ENCODE measurements at places on chromosomes 12 and 14.

- no peak for DNase-seq
These were observed 65.4 kb upstream of the TBPL2 start for GRCh38 chr14:55505846-55506245.

DNA sequence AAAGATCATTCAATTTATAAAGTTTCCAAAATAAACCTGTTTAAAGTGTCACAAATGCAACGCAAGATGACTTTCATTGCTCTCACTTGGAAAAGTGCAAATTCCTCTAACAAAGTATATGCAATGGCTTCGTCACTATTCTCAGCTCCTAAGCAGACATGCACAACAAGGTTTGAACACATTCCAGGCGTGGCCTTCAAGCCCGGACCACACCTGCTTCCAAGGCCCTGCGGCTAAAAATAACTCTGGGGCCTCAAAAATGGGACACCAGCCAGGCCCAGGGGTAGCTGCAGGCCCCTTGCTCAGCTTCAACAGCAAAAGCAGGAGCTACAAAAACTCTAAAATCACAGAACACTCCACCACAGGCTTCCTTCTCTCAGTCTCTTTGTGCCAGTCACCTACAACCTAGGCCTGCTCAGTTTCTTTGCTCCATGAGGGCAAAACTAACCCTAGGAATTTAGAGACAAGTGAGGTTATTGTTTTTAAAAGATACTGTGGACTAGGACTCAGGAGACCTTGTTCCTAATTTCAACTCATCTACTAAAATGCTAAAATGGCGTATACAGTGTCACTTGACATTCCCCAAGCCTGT lies 29.3 kb downstream of the DUSP16 start:
- no peak for DNase-seq

DNA sequence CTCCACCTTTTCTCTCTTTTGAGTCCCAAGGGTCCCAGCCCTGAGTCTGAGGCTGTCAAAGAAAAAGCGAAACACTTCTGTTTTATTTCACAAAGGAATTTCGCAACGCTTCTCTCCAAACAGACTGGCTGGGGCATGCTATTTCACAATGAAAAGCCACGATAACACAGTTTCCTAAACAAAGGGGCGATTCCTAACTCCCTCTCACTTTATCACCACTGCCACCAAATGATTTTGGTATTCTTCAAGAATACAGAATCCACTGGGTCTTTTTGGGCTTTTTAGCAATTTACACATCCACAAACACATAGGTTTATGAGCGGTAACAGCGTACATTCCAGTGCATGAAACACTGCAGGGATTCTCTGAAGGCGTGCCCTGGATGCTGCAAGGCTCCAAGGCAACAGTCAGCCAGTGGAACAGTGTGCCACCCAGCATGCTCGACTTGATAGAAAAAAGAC lies 161.2 kb downstream of the DAD1 start:
- peak; percentile 45 for DNase-seq

- DNase-seq: no peak
These were observed 2.1 kb upstream of the FOXG1 start for GRCh38 chr14:28764257-28765160.

DNA sequence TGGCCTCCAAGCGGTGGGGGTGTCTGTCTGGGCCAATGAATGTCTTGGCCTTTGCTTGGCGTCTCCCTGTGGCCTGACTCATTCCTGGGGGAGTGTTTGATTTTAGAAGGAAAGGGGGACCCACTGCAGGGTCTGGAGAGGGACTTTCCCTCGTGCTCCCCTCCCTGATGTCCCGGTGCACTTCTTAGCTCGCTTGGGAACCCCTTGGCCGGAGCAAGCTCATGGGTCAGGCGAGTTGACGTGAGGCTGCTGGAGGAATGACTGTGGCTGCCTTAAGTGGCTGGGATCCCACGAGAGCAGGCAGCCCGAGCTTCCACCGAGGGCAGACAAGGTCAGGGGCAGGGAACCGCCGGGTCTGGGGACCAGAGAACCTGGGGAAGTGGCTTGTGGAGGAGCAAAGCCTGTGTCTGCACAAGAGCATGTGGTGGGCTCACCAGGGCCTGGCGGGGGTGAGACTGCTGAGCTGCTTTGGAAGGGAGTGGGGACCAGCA lies 218.4 kb upstream of the C14orf180 start:
- DNase-seq: no peak

GRCh38 chr12:32255588-32255987 lies 143.8 kb upstream of the FGD4 start:
- no peak for DNase-seq

- DNase-seq: no peak
These were observed 9.8 kb upstream of the NFKBIA start for GRCh38 chr14:35414365-35414764.

GRCh38 chr12:22656831-22657230 lies 31.9 kb downstream of the ETNK1 start:
- DNase-seq: no peak

DNA sequence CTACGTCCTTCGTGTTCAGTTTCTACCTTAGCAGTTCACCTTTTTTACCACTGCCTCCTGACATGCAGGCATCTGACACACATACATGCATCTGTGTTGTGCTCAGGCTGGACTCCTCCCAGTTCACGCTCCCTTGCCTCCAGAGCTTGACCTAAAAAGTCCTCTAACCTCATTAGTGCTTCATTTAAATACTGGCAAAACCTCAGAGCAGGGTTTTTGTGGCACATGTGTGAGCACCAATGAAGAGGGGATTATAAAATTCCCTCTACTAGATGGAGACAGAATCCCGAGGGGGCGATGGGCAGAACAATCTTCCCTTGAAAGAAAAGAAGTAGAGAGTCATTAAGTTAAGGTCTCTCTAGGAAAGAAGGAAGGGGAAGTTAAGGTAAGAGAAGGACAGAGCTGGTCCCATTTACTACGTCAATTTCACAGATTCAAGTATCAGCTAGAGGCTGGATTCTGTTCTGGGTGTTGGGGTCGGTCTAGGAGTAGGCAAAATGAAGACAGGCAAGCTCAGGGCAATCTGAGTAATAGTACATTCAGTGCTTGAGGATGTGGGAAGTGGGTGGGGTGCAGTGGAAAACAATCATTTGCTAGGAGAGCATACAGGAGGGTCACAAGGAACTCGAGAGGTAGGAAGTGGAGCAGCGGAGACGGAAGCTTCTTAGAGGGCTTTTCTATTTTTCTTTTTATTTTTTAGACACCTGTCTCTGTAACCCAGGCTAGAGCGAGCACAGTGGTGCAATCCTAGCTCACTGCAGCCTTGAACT lies 7.5 kb downstream of the HAL start:
- DNase-seq: no peak

GRCh38 chr12:10697862-10698261 lies 24.0 kb upstream of the STYK1 start:
- DNase-seq: no peak

- DNase-seq: no peak
These were observed 3.7 kb upstream of the NOS1 start for GRCh38 chr12:117365049-117365616.

- no peak for DNase-seq
These were observed 110.1 kb downstream of the DNAI7 start for GRCh38 chr12:25084816-25085215.

DNA sequence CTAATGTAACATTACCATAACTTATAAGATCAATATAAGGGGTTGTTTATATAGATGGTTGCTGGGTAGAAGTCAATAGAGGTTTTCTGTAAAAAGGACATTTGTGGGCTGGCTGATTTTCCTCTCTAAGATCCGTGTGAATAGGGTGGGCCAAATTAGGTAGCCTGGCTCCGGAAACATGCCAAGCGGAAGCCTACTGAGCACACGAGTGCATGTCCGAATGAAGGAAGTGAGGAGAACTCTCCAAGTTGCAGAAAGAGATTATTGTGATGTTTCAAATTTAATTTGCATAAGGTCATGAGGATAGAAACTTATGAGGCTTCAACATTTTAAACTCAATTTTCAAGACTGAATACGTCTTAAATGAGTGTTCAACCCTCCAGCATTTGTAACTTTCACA lies 356.7 kb downstream of the SNAPC1 start:
- no peak for DNase-seq

GRCh38 chr12:46212108-46212982 lies 56.5 kb downstream of the SLC38A1 start:
- no peak for DNase-seq

DNA sequence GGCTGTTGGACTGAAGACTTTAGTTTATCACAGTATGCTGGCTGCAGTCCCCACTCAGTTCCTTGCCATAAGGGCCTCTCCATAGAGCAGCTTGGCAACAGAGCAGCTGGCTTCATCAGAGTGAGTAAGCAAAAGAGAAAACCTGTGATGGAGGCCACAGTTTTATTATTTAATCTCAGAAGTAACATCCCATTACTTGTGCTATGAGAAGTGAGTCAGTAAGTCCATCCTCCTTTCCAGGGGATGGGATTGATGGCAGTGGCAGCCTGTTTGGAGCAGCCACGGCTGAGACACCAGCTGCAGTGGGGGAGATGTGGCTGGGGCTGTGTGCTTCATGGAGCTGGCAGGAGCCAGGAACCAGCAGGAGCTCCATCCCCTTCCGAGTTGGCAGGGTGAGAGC lies 138.5 kb upstream of the SRRM4 start:
- DNase-seq: no peak

- DNase-seq: no peak
These were observed 20.5 kb upstream of the TMEM233 start for GRCh38 chr12:119573086-119573485.

DNA sequence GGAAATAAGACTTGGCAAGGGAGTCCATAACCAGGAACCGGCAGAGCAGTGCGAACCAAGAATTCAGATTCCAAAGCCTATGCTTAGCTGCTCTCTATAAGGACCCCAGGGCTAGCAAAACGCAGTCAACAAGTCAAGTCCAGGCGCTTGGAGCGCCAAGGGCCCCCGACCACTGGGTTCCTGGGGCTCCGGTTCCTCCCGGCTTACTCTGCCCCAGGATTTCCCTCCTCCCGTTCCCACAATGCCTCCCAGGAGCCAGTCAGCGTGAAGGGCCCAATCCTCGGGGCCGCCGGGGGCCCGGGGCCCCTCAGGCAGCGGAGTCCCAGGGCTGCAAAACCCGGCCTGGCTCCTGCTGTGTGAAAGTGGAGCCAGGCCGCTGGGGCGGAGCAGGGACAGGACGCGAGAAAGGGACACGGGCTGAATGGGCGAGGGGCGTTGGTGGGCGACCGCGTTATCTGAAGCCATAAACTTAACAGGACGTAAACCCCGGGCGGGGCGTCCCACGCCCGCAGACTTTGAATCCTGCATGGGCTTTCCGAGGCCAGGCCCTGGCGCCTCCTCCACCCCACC lies 1.5 kb downstream of the KRT8 start:
- no peak for DNase-seq

DNA sequence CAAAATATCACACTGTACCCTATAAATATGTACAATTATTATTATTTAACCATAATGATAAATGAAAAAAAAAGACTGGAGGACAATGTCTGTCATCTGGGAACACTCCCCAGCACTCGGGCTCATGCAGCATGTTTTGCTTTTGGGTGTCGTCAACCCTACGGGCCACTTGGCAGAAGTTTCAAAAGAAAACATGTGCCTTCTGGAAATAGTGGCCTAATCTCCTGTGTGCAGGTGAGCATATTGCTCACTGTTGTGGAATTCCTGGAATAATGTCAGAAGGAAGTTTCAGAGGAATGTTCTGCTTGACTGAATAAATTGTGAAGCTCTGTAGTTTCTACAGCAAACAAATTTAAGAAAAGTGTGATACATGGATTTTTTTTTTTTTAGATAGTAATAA lies 298.3 kb downstream of the SSPN start:
- DNase-seq: no peak

DNA sequence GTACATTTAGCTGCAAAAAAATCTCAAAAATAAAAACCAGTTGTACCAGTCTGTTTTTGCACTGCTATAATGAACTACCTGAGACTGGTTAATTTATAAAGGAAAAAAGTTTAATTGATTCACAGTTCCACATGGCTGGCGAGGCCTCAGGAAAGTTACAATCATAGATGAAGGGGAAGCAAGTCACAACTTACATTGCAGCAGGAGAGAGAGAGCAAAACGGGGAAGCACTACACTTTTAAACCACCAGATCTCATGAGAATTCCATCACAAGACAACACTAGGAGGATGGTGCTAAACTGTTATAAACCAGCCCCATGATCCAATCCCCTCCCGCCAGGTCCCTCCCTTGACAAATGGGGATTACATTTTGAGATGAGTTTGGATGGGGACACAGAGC lies 186.0 kb downstream of the TMTC3 start:
- no peak for DNase-seq

GRCh38 chr12:29200586-29200985 lies 51.5 kb downstream of the FAR2 start:
- no peak for DNase-seq

DNA sequence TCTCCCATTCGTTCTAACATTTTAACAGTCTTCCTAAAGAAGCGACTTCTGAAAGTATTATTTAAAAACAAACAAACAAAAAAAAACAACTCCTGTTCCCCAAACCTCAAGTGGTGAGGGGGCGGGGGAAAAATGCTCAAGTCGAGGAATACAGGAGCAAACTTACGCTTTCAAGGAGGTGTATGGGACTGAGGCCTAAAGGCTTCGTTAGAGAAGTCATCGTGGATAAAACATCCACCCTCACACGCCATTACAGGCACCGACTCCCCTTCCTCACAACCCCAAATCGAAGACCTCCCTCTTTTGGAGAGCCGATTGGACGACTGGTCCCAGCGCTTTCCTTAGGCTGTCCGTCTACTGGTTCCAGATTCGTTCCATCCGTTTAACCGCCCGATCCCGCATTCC lies 693 bp downstream of the CBX5 start:
- no peak for DNase-seq

- no peak for DNase-seq
These were observed 32.8 kb downstream of the NOS1 start for GRCh38 chr12:117328556-117329100.

GRCh38 chr12:76340680-76341435 lies 7.4 kb downstream of the BBS10 start:
- DNase-seq: no peak

DNA sequence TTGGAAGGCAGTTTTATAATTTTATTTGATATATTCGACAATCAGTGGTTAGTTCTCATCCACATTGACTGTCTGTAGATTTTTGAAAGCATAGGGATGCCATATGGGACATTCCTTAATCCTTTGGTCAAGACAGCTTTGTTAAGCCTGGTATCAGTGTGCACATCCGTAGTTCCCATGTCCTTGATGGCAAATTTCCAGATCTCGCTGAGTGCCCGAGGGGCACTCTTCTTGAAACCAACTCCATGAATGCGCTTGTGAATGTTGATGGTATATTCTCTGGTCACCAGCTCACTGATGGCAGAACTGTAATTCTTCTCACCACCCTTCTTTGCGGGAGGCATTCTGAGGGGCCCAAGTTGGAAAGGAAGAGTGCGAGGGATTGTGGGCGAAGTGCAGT lies 6.1 kb upstream of the DENND5B start:
- no peak for DNase-seq

DNA sequence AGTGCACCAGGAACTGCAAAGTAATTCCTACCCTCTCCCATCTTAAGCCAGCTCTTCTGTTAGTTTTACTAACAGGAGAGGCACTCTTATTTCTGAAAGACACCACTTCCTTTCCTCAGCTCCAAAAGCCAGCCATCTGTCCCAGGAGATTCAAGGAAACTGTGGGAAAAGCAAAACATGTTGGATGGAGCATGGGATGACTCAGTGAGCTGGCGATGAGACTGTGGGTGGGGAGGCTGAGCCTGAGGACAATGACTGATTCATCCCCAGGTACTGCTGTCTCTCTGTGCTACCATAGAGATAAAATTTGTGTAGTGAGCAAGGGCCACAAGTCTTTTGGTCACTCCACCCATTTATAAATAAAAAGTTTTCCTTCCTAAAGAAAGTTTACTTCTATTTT lies 141.4 kb downstream of the MYRFL start:
- DNase-seq: peak; percentile 47

Data from hepatic stellate cell (primary cell).